ENCODE measurements at places on chromosomes 16 and 17. TPM values are rescaled to one million over a fixed set of nuclear protein-coding genes. Genes with fewer than 3 reads are reported as not detected.

DNA sequence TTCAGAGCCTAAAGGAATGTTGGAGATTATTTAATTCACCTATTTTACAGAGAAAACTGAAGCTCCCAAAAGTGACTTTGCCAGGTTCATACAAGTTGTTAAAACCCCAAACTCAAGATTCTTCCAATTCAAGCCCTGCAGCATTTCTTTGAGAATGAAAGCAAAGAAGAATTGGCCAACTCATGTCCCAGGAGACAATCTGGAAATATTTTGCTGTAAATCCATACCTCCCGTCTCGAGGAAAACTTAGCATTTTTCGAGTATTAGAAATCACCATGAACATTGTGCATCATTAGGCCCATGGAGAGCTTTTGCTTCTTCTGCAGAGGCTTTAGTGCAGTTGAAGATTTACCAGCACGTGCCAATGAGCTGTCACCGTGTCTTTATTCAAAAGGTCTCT lies 176.4 kb upstream of the KCNJ16 start:
- peak; percentile 74 for DNase-seq

- DNase-seq: no peak
These were observed 6.6 kb downstream of the SEC14L1 start for GRCh38 chr17:77147357-77147801.

The CCDC78 gene
- total RNA-seq: 1.8 TPM

- DNase-seq: peak; percentile 89
These were observed 26.1 kb upstream of the KDM8 start for GRCh38 chr16:27177031-27177774.

- DNase-seq: no peak
These were observed 12.1 kb downstream of the FAM20A start for GRCh38 chr17:68589086-68589485.

The PIGL gene
- total RNA-seq: 13.8 TPM

DNA sequence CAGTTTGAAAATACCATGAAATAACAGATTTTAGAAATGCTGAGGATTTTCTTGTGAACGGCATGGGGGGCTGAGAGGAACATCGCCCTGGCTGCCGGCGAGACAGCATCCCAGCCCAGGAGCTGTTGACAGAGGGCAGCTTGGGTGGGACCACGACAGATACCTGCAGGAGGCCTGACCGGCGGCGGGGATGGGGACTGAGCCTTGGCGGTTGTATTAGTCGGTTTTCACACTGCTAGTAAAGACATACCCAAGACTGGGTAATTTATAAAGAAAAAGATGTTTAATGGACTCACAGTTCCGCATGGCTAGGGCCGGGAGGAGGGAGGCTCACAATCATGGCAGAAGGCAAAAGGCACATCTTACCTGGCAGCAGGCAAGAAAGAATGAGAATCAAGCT lies 82.3 kb upstream of the DNAH17 start:
- DNase-seq: no peak

The NACA2 gene
- not detected for total RNA-seq

The PRSS27 gene
- total RNA-seq: 1.3 TPM

The DNAH3 gene
- total RNA-seq: not detected

GRCh38 chr17:28018439-28019070 lies 23.9 kb upstream of the NLK start:
- peak; percentile 58 for DNase-seq

- no peak for DNase-seq
These were observed 43.7 kb downstream of the RND2 start for GRCh38 chr17:43068570-43069367.

The BCL6B gene
- total RNA-seq: 0.41 TPM

DNA sequence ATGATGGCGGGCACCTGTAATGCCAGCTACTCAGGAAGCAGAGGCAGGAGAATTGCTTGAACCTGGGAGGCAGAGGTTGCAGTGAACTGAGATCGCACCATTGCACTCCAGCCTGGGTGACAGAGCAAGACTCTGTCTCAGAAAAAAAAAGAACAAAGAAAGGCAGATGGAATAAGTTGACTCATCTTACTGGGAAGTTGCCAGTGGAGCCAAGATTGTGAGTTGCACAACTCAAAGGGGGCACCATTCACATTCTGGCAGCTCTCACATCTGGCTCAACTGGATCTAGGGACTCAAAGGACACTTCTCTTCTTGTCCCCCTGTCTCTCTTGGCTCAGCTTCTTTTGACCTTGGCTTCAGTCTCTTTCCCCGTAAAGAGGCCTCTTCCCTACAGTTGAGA lies 53.7 kb upstream of the ETV4 start:
- peak; percentile 89 for DNase-seq

DNA sequence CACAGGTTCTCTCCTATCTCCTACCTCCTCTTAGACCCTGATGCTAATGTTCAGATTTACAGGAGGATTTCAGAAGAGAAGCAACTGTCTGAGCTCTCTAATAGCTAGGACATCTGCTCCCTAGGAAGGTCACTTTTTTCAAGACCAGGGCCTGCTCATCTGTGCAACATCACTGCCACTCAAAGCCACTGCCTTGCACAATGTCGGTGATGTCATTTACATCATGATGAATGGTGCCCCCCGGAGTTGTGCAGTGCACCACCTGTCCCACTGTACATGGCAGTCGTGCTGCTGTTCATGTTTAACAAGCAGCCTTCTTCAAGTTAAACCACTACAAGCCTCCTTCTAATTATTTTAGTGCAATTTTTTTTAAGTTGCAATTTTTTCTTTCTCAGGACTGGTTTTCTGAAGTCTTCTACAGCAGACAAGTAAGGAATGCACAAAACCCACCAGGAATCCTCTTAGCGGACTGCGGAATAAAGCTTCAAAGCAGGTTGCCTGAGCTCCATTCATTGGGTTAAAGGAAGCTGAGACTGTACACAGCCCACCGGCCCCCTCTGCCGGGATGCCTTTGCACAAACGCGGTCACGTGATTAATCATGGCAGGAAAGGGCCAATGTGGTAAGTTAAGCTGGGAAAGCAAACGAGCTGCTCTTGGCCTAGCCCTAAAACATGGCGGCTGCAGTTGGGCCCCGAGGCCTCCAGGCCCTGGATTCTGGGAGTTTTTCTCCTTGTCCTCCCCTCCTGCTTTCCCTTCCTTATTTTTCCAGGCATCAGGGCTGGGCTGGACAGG lies 74.1 kb downstream of the MYH11 start:
- DNase-seq: no peak

GRCh38 chr17:63402431-63403212 lies 43.5 kb downstream of the CYB561 start:
- peak; percentile 89 for DNase-seq

The KRT13 gene
- total RNA-seq: not detected
